ENCODE measurements at places on chromosomes 1 and 21.

GRCh38 chr1:65751961-65752360 is 40.7 kb upstream of the PDE4B start:
- no peak for DNase-seq

DNA sequence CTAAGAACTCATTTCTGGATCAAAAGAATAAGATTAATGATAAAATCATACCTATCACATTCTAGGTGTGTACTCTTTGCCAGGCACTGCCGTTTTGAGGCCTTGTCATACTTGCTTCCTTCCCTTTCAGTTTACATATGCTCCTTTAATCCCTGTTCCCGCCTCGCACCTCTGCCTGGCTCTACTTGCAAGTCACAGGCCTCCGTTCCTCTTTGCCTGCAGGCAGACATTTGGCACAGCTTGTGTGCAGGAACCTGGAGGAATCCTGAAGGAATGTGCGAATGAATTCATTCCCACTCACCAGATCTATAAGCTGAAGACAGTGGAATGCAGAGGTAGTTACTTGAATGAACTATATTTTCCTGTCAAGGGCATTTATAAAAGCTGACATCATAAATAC is 13.8 kb downstream of the WLS start:
- DNase-seq: peak; percentile 72

DNA sequence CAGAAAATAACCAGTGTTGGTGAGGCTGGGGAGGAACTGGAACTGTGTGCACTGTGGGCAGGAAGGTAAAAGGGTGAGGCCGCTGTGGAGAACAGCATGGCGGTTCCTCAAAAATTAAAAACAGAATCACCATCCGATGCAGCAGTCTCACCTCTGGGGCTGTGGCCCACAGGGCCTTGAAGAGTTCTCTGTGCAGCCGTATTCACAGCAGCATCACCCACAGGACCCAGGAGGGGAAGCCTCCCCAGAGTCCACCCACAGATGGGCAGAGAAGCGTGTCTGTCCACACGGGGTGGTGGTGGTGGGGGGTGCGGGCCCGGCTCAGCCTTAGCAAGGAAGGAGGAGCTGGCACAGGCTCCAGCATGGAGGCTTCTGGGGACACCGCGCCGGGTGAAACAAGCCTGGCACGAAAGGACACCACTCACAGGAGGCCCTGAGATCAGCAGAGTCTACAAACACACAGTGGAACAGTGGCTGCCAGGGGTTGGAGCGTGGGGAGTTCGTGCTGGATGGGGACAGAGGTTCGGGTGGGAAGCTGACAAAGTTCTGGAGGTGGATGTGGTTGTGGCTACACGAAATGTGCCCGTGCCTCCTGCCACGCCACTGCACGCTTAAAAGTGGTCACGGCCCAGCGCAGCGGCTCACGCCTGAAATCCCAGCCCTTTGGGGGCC is 11.5 kb downstream of the MORN1 start:
- no peak for DNase-seq

- peak; percentile 35 for DNase-seq
Measured at GRCh38 chr1:68819190-68819829, 322.4 kb upstream of the DEPDC1 start.

DNA sequence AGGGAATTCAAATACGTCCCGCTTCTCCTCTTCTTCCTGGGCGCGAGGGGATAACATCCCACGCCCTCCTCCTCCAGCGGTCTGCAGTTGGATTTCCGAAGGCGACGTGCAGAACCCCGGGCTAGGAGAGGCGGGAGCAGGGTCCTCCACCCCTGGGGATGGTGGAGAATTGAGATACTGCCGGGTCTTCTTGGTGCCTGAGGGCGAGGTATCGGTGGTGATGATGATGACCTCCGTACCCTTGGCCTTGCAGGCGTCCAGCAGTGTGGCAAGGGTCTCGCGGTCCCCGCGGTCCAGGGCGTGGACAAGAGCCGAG is 3.2 kb upstream of the LIX1L start:
- no peak for DNase-seq

DNA sequence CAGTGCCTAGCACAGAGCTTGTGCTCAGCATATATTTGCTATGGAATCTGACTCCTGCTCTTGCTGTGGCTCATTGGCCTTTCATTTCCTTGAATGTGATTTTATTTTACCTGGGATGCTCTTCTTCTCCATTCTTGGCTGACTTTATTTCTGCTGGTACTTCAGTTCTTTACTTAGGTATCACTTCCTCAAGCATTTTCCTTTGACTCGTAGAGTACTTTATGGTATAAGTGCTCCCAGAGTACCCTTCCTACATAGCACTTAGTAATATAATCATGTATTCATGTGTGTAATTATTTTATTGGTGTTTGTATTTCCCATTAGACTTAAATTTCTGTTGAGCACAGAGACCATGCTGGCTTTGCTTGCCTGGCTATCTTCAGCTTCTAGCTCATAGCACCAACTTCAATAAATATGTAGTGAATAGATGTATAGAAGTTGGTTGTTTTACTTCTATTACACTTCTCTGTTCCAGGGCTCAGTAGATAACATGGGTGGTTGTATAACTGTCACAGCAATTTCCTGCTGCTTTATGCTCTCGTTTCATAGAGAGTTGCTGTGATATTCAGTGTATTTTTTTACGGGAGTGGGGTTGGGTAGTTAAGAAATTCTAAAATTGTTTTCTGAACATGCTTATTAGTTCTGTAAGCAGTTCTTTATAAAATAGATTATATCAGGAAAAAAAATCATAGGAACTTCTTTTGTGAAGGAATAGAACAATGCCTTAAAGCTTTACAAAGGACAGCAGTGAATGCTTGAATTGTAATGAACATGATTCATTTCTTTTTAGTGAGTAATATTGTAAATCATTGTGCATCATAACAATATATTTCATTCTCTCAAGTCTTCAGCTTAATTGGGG is 112.2 kb downstream of the NEK7 start:
- peak; percentile 22 for DNase-seq

DNA sequence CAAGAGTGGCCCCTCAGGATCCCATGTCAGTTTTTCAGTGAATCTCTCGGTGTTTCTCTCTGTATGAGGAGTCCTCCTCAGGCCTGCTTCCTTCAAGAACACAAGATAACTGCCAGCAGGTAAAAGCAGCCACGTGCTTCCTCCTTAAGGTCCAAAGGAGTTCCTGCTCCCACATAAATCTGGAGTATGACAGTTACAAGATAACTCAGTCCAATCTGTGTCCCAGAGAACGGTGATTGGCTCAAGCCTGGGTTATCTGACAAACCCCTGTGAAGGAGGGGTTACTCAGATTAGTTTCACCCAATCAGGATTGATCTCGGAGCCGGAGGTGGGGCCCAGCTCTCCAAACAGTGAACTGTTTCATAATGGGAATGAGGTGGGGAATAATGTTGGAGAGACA is 5.8 kb upstream of the ANKRD13C start:
- DNase-seq: no peak

- no peak for DNase-seq
Measured at GRCh38 chr1:5713101-5714010, 278.9 kb downstream of the NPHP4 start.

- peak; percentile 93 for DNase-seq
Measured at GRCh38 chr1:39391691-39392679, 99.5 kb upstream of the BMP8A start.

DNA sequence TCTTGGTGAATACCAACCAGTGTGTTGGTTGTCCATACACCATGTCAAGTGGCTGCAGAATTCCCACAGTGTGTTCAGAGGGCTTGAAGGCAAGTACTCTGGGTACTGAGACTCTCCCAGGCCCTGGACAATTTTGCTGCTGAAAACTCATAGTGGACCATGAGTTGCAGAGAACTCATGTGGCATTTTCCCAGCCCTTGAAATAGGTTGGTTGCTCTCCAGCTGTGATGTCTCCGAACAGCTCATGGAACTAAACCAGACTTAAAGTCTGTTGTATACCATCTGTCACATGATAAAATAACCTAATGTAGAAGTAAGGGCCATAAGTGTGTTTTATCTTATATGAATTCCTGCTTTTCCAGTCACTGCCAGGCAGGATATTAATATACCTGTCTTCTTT is 67.8 kb downstream of the RGS2 start:
- DNase-seq: no peak

- DNase-seq: no peak
Measured at GRCh38 chr1:41373373-41373772, 12.1 kb downstream of the FOXO6 start.

GRCh38 chr1:60952612-60953111 is 129.7 kb upstream of the NFIA start:
- DNase-seq: no peak

DNA sequence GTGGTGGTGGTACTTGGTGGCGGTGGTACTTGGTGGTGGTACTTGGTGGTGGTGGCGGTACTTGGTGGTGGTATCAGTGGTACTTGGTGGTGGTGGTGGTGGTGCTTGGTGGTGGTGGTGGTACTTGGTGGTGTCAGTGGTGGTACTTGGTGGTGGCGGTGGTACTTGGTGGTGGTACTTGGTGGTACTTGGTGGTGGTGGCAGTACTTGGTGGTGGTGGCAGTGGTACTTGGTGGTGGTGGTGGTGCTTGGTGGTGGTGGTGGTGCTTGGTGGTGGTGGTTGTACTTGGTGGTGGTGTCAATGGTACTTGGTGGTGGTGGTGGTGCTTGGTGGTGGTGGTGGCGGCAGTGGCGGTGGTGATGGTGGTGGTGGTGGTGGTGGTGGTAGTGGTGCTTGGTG is 20.2 kb downstream of the COQ8A start:
- DNase-seq: no peak

DNA sequence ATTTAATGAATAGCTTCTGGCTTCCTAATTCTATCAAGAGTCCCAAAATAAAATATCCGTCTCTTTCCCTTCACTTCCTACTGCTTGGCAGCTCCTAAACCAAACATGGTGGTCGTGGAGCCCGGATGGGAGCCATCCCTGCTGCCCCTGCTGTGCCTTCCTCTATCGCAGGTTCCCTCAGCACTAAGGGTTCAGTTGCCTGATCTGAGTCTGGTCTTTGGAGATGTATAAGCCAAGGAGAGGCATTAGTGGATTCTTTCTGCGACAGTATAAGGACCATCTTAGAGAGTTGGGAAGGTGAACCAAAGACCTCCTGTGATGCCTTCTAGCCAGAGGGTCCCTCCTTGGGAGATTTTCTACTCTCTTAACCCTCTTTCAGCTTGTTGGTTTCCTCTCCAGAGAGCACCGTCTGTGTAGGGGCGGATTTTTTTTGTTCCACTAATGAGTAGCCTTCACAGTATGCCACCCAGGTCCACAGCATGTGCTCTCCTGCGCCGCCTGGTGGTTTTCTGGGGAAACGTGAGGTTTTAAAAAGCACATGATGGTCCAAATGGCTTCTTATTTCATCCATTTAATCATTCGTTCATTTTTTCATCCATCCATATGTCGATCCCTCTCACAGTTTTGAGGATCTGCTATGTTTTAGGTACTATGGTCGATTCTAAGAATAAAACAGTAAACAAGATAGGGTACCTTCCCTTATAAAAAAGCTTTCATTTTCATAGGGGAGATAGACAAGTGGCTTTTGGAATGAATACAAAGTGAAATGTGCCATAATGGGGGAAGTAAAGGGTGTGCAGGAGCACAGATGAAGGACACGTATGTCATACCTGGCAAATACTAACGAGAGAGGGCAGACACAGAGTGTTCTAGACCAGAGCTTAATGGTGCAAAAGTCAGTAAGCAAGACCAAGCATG is 71.0 kb downstream of the NFASC start:
- DNase-seq: peak; percentile 36

- DNase-seq: no peak
Measured at GRCh38 chr1:18204575-18204974, 97.0 kb downstream of the IGSF21 start.

- DNase-seq: no peak
Measured at GRCh38 chr1:43137445-43138052, 34.5 kb downstream of the EBNA1BP2 start.

- DNase-seq: peak; percentile 13
Measured at GRCh38 chr1:180674603-180675530, 43.0 kb downstream of the XPR1 start.

DNA sequence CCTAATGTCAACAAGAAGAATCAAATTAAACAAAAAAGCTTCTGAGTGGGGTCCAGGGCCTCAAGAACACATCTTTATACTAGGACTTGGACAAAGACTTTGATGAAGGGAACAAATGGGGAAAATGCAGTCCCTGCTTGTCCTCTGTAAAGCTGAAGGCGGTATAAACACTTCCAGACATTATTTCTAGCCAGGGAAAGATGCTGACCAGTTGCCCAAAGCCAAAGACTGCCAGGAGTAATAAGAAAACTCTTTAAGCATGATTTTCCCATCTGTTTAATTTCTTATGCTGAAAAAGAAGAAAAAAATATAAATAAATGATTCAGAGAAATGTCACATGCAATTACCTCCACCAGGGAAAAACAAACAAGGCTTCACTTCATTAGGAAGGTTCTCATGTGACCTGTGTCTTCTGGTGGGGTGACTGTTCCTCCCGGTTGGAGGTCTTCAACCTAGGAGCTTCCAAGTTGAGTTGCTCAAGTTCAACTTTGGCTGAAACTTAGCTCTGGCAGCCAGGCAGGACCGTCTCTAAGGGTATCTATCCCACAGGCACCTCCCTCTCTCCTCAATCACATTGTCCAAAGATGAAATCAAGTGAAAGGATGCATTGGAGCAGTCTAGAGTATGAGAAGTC is 65.2 kb upstream of the KCNE2 start:
- no peak for DNase-seq

- peak; percentile 53 for DNase-seq
Measured at GRCh38 chr1:246875041-246876026, 56.4 kb downstream of the AHCTF1 start.

GRCh38 chr1:90220941-90221693 is 226.2 kb downstream of the ZNF326 start:
- peak; percentile 29 for DNase-seq

DNA sequence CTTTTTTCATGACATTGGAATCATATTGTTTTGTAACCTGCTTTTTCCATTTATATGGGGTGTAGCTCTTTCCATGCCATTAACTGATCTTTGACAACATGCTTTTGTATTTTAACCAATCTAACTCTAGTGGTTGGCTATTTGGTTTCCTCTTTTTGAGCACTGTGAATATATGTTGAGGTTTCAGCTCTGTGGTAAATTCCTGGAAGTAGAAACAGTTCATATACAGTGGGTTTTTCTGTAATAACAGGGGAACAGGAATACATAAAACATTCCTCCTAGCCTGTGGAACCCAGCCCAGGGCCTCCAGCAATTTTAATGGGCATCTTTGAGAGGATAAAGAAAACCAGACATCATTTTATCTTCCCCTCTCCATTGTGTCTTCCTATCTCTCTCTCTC is 17.4 kb downstream of the AZIN2 start:
- DNase-seq: no peak

DNA sequence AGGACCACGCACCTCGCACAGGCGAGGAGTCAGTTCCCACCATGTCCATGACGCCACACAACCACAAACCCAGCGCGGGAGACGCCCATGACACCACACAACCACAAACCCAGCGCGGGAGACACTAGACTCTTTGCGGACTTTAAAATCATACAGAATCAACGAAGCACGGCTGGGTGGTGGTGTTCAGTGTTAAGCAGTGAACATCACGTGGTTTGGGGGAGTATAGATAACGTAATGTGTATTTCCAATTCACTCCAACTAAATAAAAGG is 19.2 kb downstream of the PTTG1IP start:
- no peak for DNase-seq

GRCh38 chr1:26598890-26599289 is 69.3 kb downstream of the RPS6KA1 start:
- DNase-seq: peak; percentile 53
